ENCODE measurements at places on chromosomes 11 and 22.

GRCh38 chr11:64324692-64325469 is 7.0 kb downstream of the PRDX5 start:
- DNase-seq, result no peak

GRCh38 chr11:109034339-109034696 is 369.4 kb downstream of the DDX10 start:
- DNase-seq, result no peak

GRCh38 chr22:17918840-17919239 is 105.5 kb downstream of the MICAL3 start:
- DNase-seq, result no peak

- no peak for DNase-seq
These were observed 489 bp downstream of the NUP98 start for GRCh38 chr11:3796801-3797328.

DNA sequence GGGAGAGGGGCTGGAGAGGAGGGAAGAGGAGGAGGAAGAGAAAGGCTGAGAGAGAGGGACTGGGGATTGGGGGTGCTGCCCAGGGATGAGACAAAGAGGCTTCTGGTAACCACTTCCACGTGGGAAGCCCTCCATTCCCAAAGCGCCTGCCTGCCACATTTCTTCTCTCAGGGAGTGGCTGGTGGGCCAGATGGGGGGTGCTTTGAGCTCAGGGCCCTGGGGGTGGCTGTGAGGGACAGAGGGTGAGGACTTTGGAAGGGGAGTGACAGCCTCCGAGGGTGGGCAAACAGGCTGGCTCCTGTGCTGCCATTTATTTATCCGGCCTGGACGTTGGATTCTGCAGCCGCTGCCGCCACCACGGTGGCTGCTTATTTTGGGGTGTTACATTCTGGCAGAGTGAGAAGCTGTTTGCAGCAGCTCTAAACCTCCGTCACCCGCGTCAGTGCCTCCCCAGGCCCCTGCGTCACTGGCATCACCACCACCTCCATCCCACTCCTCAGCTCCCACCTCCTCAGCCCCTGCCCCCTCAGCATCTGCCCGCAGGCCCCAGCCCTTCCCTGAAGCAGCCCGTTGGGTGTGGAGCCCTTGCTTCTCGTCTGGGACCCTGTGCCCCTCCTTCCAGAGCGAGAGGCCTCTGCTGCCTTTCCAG is 1.6 kb downstream of the RTN4RL2 start:
- no peak for DNase-seq

- no peak for DNase-seq
These were observed 2.0 kb downstream of the NUP98 start for GRCh38 chr11:3795131-3796001.

- DNase-seq, result no peak
These were observed 48.8 kb downstream of the NAT10 start for GRCh38 chr11:34154059-34154875.

- DNase-seq, result no peak
These were observed 2.0 kb downstream of the RIC8A start for GRCh38 chr11:209275-210121.

GRCh38 chr22:32473388-32473952 is 1.1 kb upstream of the FBXO7 start:
- DNase-seq, result no peak

DNA sequence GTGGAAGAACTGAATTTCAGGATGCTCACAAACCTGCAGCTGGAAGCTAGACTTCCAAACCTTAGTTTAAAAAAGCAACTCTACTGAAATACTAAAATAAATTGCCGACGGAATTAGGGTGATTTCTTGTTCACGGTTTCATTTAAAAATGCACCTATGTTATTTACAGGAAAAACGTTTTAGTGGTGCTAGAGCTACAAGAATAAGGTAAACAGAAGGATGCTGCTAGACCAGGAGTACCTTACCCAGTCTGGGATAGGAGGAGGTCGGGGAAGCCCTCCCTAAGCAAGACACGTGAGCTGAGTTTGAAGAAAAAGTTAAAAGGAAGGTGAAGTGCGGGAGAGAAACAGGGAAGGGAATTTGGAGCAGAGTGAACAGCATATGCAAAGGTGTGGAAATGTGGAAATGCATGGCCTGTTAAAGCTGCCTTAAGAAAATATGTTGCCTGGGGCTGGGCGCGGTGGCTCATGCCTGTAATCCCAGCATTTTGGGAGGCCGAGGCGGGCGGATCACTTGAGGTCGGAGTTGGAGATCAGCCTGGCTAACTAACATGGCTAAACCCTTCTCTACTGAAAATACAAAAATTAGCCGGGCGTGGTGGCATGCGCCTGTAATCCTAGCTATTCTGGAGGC is 1.4 kb upstream of the FTH1 start:
- no peak for DNase-seq

DNA sequence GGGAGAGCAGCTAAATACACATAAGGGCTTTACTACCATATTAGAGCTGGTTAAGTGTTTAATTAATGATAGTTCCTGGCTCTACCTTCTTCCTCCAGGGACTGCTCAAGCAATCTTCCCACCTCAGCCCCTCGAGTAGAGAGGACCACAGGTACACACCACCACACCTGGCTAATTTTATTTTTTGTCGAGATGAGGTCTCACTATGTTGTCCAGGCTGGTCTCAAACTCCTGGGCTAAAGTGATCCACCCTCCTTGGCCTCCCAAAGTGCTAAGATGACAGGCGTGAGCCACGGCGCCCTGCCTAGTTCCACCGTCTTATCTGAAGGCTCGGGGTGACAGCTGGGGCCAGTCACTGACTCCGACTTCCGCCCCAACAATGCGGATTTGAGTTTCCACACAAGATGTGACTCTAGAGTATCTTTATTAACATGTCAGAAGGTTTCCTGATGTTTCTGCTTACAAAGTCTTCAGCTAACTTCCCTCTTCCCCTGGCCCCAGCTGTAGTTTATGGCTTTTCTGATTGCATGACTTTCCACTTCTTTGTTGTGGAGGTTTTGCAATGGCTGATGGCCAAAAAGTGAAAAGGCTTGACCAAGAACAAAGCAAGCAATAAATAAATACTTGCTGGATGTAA is 16.8 kb downstream of the TPST2 start:
- no peak for DNase-seq

- no peak for DNase-seq
These were observed 745.3 kb upstream of the RAG2 start for GRCh38 chr11:37343290-37343689.

DNA sequence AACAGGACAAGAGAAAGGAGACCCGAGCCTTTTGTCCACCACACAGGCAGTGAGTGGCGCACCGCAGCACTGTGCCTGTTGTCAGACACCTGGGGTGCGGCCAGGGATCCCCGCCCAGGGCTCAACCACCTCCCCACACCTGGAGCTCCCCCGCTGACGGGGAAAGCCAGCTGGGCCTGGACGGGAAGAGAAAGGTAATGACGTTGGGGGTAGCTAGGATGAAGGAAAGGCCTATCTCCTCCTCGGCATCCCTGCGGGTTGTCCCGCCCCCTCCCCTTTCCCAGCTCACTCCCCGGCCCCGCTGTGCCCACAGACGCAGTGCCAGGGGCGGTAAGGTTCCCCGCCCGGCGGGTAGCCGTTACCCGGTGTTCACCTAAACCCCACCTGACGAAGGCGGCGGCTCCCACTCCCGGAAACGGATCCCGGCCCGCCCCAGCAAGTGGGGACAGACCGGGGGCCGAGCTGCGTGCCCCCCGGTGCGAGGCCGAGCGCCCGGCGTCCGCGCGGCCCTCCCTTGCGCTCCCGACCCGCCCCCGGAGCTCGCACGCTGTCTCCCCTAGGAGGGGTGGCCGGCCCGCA is 495 bp downstream of the HYOU1 start:
- no peak for DNase-seq
